ENCODE measurements at places on chromosomes 1 and 21.

- DNase-seq, result no peak
Observed at GRCh38 chr1:19773485-19773884, 26.2 kb downstream of the TMCO4 start.

DNA sequence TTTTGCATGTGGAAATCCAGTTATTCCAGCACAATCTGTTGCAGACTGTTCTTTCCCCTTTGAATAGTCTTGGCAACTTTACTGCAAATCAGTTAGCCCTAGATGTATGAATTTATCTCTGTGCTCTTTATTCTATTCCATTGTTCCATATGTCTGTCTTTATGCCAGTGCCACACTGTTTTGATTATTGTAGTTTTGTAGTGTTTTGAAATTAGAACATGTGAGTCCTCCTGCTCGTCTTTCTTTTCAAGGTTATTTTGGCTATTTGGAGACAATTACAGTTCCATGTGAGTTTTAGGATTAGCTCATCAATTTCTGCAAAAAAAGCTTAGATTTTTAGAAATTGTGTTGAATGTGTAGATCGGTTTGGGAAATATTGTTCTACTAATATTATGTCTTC lies 26.6 kb downstream of the WNT3A start:
- no peak for DNase-seq

- no peak for DNase-seq
Observed at GRCh38 chr1:218802799-218803198, 370.9 kb upstream of the LYPLAL1 start.

DNA sequence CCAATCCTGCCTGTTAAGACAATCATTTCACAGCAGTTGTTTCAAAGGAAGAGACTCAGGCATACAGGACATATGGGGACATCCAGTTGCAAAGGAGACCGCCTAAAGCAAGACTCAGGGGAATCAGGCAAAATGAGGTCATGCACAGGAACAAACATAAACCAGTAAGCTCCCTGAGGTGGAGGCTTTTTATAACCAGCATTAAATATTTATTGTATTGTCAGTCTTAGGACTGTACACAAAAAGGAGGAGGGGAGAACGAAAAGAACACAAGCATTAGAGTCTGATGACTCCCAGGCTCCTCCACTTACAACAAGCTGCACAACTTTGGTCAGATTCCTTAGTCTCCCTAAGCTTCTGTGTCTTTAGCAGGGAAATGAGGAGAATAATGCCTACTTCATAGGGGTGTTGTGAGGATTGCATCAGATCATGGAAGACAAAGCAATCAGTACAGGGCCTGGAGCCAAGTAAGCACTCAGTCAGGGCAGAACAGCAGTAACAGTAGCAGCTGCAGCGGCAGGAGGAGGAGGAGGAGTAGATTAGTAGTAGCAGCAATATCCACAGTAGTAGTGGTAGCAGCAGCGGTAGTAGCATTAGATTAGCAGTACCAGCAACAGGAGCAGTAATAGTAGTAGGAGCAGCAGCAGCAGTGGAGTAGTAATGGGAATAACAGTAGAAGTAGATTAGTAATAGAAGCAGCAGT lies 54.2 kb upstream of the SPATA6 start:
- DNase-seq, result no peak

DNA sequence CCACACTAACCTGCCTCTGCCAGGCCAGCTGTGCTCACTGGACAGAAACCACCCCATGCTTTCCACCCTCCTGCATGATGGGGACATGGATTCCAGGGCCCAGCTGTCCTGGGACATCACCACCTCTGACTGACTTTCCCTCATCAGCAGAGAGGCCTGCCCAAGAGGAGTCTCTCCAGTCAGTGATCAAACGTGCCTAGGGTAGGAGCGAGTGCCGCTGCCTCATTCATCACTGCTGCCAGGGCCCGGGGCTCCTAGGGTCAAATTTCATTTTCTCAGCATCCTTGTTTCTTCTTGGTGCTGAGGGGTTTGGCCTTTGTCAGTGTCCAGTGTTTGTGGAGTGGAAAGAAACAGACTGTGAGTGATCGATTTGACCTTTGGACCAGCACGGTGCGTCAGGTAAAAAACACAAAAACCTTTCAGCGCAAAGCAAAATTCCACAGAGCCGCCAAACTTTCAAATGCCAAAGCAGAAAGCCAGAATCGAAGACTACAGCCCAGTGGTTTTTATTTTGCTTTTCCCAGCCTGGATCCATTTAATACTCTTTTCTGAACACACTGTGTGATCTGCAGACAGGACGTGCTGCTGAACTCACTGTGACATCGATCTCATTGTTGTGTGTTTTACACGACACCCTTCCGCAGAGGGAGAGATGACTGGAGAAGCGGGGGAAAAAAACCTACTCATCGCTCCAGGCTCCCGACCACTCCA lies 43.2 kb downstream of the CAPN8 start:
- no peak for DNase-seq

Data from activated CD4-positive, CD25-positive, alpha-beta regulatory T cell (primary cell).